Colonic mucosa (tissue), 4 donors: ENCODE measurements at places on chromosomes 5 and 9.
A peak's percentile ranks its signal among the peaks of the same experiment; 100 is the strongest.

GRCh38 chr5:102090770-102091169 lies 205.3 kb downstream of the SLCO4C1 start:
- peak; percentile 24 for DNase-seq

GRCh38 chr9:113593682-113594281 lies 130.3 kb downstream of the RGS3 start:
- DNase-seq: peak; percentile 65

- no peak for DNase-seq
These were observed 942 bp upstream of the NRG2 start for GRCh38 chr5:140044041-140044440.

DNA sequence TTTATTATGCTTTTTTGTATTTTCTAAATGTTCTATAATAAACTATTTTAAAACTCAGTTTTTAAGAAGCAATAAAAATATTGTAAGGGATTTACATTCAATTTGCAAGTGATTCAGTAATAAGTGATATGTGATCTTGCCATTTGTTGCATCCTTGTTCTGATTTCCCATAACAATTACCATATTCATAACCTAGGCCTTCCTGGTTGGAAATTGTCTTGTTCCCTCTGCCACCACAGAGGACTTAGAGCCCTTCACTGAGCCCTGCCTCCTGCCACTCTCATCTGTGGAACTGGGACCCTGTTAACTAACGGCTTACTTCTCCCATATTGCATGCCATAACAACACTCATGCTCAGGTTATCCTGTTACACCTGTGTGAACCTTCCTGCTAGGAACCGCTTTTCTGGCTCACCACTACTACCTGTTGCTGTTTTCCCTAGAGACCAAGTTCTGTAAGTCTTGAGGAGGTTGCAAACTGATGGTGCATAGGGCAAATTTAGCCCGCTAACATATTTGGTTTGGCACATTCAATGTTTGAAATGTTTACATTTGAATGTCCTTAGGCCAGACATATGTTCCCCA lies 32.9 kb upstream of the DTWD2 start:
- no peak for DNase-seq

GRCh38 chr5:119220576-119221197 lies 135.1 kb upstream of the TNFAIP8 start:
- no peak for DNase-seq

DNA sequence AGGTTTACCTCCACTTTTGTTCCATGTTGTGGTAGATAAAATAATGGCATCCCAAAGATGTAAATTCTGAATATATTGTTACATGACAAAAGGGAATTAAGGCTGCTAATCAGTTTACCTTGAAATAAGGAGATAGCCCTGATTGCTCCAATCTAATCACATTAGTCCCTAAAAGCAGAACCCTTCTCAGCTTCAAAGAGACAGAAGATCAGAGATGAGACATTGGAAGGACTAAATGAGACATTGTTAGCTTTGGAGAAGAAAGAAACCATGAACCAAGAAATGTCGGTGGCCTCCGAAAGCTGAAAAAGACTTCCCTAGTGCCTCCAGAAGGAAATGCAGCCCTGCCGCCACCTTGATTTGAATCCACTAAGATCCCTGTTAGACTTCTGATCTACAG lies 82.8 kb upstream of the PARP8 start:
- DNase-seq: no peak

- DNase-seq: no peak
These were observed 53.0 kb downstream of the SUB1 start for GRCh38 chr5:32638309-32638708.

DNA sequence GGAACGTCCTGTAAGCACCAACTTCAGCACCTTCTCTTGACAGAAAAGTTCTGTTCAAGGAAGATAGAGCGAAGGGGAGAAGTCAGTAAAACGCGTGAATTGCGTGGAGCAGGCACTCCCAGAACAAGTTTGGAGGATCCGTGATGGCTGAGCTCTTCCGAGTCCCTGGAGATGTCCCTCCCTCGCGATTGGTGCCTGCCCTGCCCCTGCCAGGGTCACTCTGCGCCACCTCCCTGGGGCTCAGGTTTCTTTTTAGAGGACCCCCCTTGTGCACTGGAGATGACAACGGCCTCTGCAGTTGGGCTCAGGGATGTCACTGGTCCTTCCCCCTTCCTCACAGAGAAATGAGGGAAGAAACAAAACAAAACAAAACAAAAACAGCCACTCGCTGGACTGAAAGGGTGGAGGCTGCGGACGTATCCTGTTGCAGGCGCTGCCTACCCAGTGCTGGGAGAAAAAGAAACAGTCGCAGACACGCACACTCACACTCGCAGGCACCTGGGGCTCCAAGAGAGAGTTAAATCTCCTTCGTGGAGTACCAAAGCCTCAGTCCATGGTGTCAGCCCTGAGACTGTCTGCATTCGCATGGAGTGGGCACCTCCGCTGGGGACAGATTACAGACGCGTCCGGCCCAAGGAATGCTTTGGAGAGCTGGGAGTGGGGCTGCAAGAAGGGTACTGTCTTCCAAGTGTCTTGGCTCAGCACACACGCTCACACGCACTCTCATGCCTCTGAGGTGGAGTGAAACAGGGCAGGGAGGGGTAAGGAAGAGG lies 512.7 kb downstream of the SLCO4C1 start:
- no peak for DNase-seq

- no peak for DNase-seq
These were observed 447 bp downstream of the UBLCP1 start for GRCh38 chr5:159263569-159263905.

DNA sequence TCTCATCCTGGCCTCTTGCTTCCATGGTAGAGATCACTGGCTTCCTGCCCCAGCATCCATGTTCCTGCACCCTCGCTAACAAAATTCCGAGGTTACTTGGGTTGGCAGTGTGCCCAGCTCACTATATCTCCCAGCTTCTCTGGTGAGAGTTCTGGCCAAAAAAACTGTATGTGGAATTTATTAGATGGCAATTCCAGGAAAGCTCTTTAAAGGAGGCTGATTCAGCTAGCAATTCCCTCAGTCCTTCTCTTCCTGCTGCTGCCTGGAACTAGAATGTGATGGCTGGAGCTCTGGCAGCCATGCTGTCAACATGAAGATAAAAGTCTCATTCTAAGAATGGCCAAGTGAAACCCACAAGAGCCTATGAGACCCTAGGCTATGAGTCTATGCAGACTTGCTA lies 88.8 kb downstream of the SECISBP2 start:
- no peak for DNase-seq

DNA sequence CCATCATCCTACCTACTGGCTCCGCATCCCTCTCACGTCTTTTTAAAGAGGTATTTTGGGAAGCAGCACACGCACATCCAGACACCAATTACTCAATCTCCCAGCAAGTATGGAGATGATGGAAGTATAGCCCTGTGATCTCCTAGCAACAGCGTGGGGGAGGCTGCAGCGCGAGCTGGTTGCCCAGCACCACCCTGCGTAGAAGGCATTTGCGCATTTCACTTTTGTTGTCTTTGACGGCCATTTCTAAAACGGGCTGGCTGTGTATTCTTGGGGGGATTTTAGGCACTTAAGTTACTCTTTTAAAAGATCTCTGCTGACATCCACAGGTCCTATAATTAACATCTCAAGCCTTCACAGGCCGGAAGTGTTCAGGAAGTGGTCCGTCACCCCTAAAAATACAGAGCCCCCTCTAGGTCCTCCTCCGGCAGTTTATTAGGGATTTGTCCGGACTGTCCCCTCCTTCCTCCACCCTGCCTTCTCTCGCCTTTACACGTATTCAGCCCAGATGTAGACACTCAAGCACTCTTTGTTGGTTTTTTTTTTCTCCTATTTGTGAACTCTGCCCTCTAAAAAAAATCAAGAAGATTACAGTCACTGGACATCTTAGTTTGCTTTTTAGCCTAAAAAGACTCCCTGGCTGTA lies 371.4 kb downstream of the NTRK2 start:
- no peak for DNase-seq

DNA sequence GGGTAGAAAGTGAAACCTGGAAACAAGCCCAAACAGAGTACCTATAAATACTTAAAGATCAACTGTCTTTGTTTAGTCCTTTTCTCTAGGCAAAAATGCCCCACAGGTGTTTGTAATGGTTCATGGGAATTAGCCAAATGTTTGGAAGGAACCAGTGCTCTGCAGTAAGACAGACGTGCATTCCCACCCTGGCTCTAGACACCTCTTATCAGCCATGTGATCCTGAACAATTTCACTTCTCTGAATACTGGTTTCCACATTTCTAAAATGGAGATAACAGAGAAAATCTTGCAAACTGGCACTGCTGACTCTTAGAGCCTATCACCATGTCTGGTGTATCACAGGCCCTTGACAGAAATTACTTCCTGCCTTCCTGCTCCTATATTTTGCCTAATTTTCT lies 30.0 kb downstream of the GLIS3 start:
- no peak for DNase-seq

DNA sequence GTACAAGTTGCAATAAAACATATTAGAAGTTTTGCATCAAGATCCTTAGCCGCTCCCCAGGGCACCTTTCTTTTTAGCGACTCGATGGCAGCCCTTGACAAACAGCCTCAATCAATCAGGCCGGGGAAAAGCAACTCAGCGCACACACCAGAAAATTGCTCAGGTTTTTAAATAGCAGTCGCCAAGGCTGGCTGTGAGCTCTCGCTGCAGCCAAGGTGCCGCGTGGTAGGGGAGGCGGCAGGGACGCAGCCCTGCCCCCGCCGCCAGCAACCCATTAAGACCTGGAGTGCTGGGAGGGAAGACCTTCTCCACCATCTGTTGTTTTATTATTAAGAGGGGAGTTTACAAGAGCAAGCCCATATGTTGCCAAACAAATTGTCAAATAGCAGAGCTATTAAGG lies 22.6 kb downstream of the ASS1 start:
- no peak for DNase-seq

- DNase-seq: no peak
These were observed 41.6 kb upstream of the SHOC1 start for GRCh38 chr9:111836311-111836710.

GRCh38 chr5:38555354-38556087 lies 925 bp downstream of the LIFR start:
- DNase-seq: no peak

DNA sequence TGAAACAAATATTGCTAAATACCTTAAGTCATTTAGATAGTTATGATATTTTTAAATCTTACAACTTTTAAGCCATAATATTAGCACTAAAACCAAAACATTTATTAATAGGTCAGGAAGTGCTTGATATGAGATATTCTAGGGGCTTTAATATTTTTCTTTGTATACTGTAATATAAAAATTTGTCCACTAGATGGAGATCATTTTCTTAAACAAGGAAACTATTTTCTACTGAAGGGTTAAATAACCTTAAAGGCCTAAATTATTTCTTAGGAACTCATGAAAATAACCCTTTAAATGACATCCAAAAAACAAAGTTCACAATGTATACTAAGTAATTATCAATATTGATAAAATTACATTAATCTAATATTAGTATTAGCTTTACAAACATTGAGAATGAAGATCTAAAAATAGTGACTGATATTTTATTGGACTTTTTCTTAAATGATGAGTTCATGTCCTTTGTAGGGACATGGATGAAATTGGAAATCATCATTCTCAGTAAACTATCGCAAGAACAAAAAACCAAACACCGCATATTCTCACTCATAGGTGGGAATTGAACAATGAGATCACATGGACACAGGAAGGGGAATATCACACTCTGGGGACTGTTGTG lies 635.7 kb downstream of the RAB3C start:
- DNase-seq: no peak

DNA sequence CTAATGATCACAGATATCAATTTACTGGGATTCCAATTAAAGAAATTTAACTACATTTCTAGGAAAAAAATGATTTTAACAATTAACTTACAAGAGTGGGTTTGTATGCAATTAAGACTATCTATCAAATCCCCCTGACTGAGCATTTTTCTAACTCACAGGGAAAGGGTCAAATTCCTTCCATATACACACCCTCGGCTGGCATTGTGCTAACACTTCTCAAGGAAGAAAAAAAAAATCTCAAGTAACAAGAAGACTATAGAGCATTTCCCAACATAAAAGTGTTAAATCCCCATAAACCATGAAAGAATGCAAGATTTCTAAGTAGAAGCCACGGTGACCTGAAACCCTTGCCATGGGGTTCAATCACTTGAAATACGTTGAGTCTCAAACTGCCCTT lies 368.8 kb downstream of the GLIS3 start:
- DNase-seq: no peak

DNA sequence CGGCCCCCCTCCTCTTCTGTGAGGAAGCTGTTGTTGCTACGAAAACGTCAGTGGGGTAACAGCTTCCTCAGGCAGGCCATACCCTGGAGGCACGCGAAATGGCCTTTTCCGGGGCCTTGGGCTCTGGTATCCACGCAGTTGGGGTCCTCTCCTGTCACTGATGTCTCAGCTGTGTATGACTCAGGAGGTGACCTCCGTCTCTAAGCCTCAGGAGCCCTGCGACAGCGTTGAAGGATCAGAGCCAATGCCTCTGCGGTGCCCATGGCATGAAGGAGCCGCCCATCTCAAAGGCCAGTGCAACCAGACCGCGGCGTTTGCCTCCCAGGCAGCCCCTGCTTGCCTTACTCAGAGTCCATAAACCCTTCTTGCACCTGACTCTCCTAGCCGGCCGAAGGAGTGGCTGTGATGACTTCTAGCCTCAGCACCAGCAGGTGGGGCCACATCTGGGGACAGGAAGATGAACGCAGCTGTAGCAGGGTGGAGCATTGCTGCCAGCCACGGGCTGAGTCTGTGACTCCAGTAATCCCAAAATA lies 1.0 kb upstream of the MXD3 start:
- DNase-seq: peak; percentile 82

DNA sequence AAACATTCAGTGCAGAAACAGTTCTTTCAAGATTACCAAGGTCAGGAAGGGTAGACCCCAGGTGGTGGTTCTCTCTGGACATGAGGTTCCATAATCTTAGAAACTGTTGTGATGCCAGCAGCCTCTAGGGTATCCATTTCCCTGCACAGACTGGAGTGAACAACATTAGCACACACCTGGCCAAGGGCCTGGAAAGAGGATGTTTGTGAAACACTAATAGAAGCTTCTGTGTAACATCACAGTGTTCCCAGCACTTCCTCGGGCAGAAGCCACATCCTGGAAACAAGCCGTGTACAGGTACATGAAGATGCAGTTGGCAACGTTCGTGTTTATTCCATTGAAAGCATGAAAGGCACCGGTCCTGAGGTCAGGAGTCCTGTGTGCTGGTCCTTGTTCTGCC lies 598.2 kb upstream of the KLF4 start:
- DNase-seq: no peak

DNA sequence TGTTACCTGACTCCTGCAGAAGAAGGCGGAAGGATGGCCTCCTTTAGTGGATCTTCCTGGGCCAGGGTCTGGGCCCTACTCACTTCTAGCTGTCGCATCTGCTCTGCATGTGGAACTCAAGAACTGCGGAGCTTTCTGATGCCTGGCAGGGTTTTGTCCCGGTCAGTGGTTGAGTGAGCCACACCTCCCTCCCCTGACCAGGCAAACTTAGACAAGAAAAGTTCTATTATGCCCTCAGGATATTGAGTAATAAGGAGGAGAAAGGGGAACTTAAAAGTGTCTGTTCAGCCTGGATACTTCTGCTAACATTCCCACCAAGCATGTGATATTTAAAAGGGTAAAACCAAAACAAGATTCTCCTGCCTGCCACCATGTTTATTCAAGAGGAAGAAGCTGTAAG lies at the start of gene FYB1:
Gene FYB1 (minus strand): TSS at position 127 of the 400 bp plus-strand sequence. CDS start 16,603 bp downstream, outside the sequence.
- no peak for DNase-seq
